ENCODE measurements at places on chromosomes 16 and 17. TPM values are rescaled to one million over a fixed set of nuclear protein-coding genes. Genes with fewer than 3 reads are reported as not detected.

- DNase-seq = no peak
Measured at GRCh38 chr17:261635-262034, 80.2 kb upstream of the DOC2B start.

NEK8 gene
- 6.7 TPM for total RNA-seq

ZACN gene
- total RNA-seq = not detected

ZG16B gene
- 34.1 TPM for total RNA-seq
